ENCODE measurements at places on chromosomes 7 and 10.

DNA sequence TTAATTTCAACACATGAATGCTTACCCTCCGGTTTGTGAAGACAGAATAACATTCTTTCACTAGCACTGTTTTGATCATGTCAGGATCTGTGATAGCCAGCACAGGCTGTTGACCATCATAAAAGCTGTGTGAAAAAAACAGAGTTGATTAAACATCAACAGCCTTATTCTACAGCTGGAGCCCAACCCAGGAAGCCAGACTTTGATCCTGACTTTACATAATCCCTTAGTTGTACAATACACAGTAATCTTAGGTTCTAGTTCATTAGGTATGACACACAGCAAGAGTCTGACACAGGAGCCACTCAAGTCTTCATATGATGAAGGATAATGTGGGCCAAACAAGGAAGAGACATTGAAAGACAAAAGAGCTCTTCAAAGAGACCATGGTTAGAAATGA is 11.4 kb downstream of the CYP3A4 start:
- DNase-seq = no peak

GRCh38 chr10:11842411-11842810 is 19.3 kb downstream of the PROSER2 start:
- DNase-seq = no peak

DNA sequence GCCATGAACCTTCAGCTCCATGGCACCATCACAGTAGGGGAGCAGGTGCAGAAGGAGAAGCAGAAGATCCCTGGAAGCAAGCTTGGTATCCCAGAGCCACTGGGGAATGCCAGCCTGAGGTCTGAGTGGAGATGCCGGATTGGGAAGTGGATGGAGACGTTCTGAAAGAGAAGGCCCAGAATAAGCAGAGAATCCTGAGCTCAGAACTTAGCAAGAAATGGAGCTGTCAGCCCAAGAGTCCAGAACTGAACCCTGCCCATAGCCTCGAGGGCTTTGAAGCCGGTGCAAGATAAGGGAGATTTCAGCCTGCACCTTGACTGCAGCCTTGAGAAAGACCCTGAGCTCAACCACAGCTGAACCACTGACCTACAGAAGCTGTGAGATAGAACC is 13.9 kb upstream of the GDF10 start:
- DNase-seq = no peak

DNA sequence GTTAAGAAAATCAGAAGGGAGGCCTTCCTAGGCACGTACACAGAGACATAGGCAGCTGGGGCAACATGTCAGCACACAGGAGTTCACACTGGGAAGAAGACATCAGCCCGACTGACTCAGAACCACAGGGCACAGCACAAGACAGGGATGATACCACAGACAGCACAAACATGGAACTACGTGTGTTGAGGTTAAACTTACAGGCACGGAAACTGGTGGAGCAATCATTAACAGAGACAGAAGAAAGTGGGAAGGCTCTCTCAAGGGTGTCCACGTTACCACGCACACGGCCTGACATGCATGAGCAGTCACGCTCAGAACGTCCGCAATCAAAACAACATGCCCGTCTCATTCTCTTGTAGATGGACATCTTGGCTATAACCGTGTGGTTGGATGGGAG is 636.4 kb downstream of the KCNMA1 start:
- DNase-seq = no peak

DNA sequence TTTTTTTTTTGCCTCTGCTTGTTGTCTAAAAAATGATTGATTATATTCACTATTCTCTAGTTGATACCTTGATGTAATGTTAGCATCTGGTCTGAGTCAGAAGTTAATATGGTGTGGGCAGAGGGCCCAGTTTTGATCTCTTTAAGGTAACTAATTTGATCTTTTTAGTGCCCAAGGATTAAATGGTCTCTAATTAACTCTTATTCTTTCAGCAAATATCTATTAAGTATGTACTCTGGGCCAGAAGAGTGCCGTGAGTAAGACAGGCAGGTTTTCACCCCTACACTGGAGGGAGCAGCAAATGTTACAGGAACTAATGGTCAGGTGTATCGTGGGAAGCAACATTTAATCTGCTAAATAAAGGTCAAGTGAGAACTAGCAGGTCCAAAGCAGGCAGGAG is 144.6 kb upstream of the COL1A2 start:
- no peak for DNase-seq

DNA sequence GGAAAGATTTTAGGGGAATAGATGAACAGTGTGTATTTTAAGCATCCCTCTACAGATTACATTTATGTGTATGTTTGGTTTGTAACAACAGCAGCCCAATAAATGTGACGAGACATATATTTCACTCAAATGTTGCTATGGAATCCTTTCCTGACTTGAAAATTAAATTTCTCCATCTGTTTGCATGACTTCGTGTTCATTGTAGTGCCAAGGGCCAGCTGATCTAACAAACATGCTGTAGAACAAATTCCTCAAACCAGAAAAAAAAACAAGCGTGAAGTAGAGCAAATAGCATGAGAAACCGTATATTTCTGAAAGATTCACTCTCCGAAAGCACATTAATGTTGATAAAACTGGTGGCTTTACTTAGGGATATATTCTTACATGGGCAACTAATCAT is 87.8 kb downstream of the NRCAM start:
- DNase-seq = no peak

GRCh38 chr10:113177936-113178335 is 227.9 kb downstream of the TCF7L2 start:
- DNase-seq = no peak

GRCh38 chr10:29895456-29895855 is 163.9 kb downstream of the JCAD start:
- DNase-seq = peak; percentile 27

GRCh38 chr7:12770227-12770975 is 83.0 kb downstream of the ARL4A start:
- DNase-seq = no peak

- no peak for DNase-seq
These were observed 44.7 kb downstream of the SH2D4B start for GRCh38 chr10:80582286-80582960.

GRCh38 chr10:98045785-98046389 is 15.5 kb upstream of the CRTAC1 start:
- DNase-seq = no peak

GRCh38 chr10:71099731-71100361 is 112.5 kb upstream of the UNC5B start:
- no peak for DNase-seq

GRCh38 chr10:94281654-94282053 is 81.1 kb downstream of the NOC3L start:
- DNase-seq = no peak

GRCh38 chr10:17335065-17335464 is 107.0 kb downstream of the VIM start:
- no peak for DNase-seq

DNA sequence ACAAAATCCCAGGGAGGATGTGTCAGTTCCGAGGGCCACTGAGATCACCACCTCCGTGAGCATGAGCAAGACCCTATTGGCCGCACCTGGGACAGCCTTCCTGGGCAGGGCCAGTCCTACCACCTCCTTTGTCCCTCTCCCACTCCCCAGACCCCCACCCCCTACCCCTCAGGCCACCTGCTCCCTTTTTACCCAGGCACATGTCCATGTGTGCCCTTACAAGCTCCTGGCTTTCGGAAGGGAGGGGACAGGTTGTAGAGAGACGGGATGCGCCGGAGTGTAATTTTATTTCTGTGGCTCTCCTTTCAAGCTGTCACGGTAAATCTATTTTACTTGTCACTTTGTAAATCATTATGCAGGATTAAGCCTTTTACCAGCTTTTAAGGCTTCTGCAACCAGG is 20.9 kb downstream of the ZMIZ1 start:
- no peak for DNase-seq

- DNase-seq = no peak
These were observed 113.2 kb upstream of the DGKB start for GRCh38 chr7:15015545-15016314.

GRCh38 chr10:125757742-125758141 is 17.9 kb downstream of the MMP21 start:
- DNase-seq = no peak

GRCh38 chr10:115861455-115861854 is 411.6 kb downstream of the GFRA1 start:
- no peak for DNase-seq

- no peak for DNase-seq
These were observed 21.2 kb upstream of the MYO3A start for GRCh38 chr10:25912866-25913265.

DNA sequence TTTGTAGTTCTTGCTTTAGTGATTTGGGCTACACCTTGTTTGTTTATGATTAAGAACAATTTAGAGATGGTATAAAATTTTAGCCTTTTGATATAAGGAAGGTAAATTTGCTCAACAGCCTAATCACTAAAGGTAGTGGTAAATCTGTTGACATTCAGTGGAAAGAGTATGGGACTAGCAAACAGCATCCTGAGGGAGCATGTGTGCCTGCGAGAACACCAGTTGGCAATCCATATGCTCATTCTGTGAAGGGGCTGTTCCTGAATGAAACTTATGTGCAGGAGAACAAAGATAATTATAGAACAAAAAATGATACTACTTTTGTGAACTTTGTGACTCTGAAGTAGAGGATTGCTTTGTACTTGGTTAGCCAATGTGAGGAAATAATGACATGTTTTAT is 44.0 kb downstream of the CAPZA2 start:
- DNase-seq = no peak

- DNase-seq = no peak
These were observed 59.8 kb upstream of the SMNDC1 start for GRCh38 chr10:110364531-110364937.

- no peak for DNase-seq
These were observed 471.2 kb downstream of the PLXNA4 start for GRCh38 chr7:132105096-132105495.

GRCh38 chr7:50202052-50202555 is 102.4 kb upstream of the IKZF1 start:
- DNase-seq = no peak

- no peak for DNase-seq
These were observed 123.4 kb downstream of the COL13A1 start for GRCh38 chr10:69925111-69925510.

GRCh38 chr7:2619116-2619515 is 12.7 kb upstream of the TTYH3 start:
- DNase-seq = no peak

DNA sequence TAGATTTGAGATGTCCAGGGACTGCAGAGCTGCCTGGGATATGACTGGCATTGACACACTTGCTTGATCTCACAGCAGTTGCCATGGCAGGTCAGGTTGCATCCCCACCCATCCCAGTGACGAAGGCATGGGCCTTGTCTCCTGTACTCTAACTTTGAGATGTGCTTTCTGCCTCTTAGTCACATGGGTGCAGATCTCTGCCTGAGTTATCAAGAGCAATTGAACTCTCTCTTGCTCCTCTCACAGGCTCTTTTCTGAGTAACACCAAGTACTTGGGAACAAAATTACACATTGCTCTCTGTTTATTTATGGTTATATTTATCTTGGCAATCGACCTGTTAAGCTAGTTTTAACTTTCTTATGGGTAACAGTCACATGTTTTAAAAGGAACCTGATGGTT is 237.3 kb downstream of the NSUN6 start:
- DNase-seq = no peak

DNA sequence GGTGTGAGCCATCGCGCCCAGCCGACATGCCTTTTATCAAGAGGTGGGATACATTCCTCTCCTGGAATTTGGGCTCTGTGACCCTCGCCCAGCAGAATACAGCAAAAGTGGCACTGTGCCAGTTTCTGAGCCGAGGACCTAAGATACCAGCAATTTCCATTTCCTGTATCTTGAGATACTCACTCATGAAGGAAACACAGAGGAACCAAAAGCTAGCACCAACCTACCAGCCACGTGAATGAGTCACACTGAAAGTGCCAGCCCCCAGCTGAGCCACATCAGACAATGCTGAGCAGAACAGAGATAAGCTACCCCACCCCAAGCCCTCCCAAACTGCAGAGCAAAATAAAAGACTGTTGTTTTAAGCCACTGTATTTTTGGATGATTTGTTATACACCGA is 56.3 kb downstream of the CACUL1 start:
- DNase-seq = no peak

GRCh38 chr10:50063100-50063499 is 4.7 kb upstream of the WASHC2A start:
- DNase-seq = no peak

DNA sequence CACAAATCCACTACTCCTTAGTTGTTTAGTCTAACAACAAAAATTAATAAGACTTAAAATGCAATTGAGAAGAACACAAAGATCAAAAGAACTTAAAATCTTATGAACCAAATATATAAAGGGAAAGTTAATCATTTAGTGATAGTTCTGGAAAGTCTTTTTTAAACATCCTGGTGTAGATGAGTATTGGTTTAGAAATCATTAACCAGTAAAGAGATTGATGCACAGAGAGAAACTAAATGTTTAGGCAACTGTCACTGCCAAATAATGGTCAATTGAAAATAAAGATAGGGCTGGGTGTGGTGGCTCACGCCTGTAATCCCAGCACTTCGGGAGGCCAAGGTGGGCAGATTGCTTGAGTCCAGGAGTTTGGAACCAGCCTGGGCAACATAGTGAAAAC is 44.9 kb downstream of the SP8 start:
- no peak for DNase-seq

DNA sequence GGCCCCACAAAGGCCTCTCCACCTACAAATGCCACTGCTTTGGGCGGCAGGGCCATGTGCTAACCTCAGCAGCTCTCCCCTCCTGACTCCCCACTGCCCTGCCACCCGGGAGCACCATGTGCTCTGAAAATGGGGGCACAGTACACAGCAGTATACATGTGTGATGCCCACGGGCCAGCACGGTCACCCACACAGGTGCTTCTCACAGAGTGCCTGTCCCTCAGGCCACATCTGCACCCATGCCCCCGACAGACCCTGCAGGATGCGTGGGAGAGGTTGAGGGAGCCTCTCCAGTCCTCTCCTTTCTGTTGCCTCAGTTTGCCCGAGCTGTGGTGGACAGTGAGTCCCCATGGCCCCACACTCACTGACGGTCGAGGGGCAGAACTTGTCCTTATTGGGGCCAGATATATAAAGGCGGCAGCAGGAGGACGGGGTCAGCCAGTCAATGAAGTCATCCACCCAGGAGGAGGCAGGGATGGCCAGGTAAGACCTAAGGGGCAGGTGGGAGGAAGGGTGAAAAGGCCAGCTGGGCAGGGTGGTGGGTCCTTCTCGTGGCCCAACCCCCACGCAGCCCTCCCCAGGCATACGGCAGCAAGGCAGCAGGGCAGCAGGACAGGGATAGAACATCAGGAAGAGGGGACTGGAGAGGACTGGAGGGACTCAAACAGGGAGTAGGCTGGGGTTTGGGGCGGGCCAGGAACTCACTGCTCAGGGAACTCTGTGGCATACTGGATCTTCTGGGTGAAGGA is 19.6 kb downstream of the NPC1L1 start:
- no peak for DNase-seq

DNA sequence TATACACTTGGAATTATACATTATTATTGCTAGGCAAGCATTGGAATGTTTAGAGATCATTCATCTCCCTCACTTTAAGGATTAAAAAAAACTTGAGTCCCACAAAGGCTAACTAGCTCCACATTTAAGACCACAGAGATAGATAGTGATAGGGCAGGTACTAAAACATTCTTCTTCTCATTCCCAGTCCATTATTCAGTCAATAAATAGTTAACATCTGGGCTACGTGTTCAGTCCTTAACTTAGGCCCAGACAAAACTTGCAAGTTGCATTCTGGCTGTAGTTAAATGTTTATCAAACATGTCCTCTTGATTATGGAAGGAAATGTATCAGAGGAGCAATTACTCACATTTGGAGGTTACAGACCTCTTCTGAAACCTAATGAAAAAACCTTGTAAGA is 2.4 kb downstream of the GNG11 start:
- DNase-seq = no peak
